CD8-positive, alpha-beta T cell (primary cell): ENCODE measurements at places on chromosomes 4 and X. TPM values are rescaled to one million over a fixed set of nuclear protein-coding genes. Genes with fewer than 3 reads are reported as not detected.

- DNase-seq = no peak
Observed at GRCh38 chrX:40476958-40477357, 103.8 kb upstream of the ATP6AP2 start.

- DNase-seq = no peak
Observed at GRCh38 chr4:15659768-15660570, 4.8 kb upstream of the FBXL5 start.

DNA sequence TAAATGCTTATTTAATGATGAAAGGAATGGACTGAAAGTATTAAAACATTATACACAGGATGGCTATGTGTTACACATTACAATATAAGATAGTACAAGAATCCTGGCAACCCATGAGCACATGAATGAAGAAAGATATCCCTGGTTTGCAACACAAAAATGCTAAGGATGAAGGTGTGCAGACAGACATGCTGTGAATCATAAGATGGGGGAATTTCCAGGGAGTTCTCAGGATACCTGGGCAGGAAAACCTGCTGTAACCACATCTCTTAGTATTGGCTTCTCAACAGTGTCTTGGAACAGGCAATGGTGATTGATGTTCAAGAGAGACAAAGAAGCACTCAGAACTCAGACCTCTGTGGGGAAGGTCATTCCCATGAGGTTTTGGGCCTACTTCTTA, 23.9 kb upstream of the ANOS1 start:
- DNase-seq = no peak

DNA sequence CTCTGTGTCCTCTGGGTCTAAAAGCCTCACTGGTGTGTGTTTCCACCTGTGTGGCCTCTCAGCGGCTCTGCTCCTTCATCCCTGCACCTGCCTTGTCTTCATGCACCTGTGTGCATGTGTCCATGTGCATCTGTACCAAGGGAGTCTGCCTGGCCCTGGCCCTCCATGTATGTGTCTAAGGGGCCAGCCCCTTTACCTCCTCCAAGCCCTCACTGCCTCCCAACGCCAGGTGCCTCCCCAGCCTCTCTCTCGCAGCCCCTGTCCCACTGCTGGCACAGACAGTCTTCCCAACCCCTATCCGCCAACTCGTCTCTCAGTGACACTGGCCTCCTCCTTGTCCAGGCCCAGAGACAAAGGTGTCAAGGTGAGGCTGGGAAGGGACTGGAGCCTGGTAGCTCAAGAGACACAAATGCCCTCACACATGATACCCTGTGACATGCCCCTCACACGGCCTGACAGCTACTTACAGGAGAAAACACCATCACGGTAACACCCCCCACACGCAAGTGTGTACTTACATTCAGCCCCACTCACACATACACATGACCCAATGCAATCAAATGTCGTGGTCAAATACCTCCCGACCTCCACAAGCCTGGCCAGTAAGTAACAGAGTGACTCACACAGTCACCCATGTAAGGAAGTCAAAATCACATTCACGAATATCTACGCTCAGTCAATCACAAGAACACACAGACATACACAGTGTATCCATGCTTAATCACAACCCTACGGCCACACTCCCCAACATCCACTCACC, 11.4 kb downstream of the L1CAM start:
- no peak for DNase-seq

The RPA4 gene
- not detected for total RNA-seq

DNA sequence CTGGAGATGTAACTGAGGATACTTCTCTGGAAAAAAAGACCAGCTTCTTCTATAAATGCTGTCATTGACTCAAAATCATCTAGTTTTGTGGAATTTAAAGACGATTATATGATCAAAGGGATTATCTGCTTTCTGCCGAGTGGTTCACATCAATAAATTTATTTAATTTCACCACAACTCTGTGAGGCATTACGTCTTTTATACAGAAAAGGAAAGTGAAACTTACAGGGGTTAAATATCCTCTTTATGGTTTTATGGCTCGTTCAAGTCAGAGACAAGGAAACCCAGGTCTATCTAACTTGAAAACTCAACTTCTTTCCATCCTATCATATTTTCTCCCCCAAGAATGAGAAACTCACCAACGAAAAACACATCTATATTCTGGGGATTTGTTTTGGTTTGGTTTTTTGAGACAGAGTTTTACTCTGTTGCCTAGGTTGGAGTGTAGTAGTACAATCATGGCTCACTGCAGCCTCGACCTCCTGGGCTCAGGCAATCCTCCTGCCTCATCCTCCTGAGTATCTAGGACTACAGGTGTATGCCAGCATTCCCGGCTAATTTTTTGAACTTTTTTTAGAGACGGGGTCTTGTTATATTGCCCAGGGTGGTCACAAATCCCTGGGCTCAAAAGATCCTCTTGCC, 377.9 kb upstream of the EMCN start:
- peak; percentile 53 for DNase-seq

The MSX1 gene
- total RNA-seq = not detected

GRCh38 chr4:144750348-144750747, 104.4 kb downstream of the HHIP start:
- no peak for DNase-seq

DNA sequence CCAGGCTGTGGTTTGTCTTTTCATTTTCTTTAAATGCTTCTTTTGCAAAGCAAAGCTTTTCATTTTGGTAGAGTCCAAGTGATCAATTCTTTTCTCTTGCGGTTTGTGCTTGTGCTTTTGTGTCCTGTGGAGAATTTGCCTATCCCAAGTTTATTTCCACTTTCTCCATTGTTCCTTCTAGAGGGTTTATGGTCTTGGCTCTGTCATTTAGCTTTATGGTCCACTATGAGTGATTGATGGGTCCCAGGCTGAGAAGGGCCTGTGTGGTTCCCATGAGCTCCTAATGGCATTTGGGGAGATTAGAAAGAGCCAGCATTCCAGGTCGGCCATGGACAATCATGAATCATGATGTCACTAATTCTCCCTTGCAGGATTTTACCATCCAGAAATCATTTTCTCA, 86.5 kb downstream of the CPZ start:
- DNase-seq = no peak

The DOCK11 gene
- 57.9 TPM for total RNA-seq

The LANCL3 gene
- total RNA-seq = 0.14 TPM

The RGN gene
- total RNA-seq = not detected

GRCh38 chr4:63492515-63492914, 916.7 kb downstream of the TECRL start:
- no peak for DNase-seq

GRCh38 chr4:145132511-145133098, 34.5 kb downstream of the ABCE1 start:
- no peak for DNase-seq

- DNase-seq = no peak
Observed at GRCh38 chr4:78612398-78613178, 61.0 kb downstream of the ANXA3 start.

DNA sequence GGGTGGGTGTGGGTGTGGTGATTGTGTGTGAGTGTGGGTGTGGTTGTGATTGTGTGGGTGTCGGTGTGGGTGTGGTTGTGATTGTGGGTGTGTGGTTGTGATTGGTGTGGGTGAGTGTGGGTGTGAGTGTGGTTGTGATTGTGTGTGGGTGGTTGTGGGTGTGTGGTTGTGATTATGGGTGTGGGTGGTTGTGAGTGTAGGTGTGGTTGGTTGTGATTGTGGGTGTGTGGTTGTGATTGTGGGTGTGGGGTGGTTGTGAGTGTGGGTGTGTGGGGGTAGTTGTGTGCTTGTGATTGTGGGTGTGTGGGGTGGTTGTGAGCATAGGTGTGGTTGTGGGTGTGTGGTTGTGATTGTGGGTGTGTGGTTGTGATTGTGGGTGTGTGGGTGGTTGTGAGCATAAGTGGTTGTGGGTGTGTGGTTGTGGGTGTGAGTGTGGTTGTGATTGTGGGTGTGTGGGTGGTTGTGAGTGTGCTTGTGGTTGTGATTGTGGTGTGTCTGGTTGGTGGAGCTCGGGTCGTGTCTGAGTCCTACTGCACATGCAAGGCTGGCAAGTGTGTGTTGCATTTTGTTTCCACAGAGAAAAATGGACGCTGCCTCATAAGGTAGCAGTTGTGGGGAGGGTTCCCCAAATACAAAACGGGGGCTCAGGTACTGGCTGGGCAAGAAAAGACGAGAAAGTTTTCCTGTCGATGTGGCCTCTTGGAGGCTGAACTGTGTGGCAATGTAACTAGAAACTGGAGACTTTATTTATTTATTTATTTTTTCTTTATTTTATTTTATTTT, 116.7 kb downstream of the UBE2K start:
- DNase-seq = no peak

DNA sequence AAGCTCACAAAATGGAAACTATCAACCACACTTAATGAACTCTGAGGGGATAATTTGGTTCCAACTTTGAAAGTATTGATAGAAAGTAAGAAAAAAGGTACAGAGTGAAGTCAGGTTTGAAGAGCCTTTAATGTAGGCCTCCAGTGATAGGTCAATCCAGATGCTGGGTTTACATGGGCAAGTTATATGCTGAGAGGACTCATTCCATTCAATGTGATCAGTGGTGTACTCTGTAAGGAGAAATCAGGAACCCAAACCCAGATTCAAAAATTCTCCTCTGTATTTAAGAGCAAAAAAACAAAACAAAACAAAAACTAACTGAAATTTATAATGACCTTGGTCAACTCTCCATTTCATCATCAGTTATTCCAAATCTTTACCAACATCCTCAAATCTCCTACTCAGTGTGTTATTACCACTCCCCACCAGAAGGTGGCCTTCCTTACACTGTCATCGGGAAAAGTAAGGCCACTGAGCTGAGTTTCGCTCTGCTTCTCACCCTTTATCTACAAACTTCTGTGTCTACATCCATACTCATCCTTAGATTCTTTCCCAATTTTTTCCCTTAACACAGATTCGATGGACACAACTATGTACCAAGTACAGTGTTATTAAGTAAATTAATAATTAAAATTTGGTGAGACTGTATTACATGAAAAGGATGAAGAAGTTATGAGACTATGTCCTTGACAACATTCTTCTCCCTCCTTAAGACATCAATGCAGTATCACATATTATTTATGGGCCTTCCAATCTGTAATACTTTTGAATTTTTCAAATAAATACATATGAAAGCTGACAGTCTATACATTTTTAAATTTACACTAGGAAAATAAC, 88.3 kb downstream of the ZAR1 start:
- peak; percentile 9 for DNase-seq

- no peak for DNase-seq
Observed at GRCh38 chr4:122765692-122766352, 33.3 kb downstream of the BBS12 start.

- no peak for DNase-seq
Observed at GRCh38 chr4:56146956-56147355, 198.2 kb downstream of the CEP135 start.

The PDCL2 gene
- not detected for total RNA-seq

The LONRF3 gene
- 3.8 TPM for total RNA-seq

The ODAM gene
- total RNA-seq = not detected

The TASL gene
- total RNA-seq = 0.22 TPM

The GPR143 gene
- not detected for total RNA-seq

The CXorf49 gene
- total RNA-seq = not detected

The IL1RAPL1 gene
- total RNA-seq = not detected

DNA sequence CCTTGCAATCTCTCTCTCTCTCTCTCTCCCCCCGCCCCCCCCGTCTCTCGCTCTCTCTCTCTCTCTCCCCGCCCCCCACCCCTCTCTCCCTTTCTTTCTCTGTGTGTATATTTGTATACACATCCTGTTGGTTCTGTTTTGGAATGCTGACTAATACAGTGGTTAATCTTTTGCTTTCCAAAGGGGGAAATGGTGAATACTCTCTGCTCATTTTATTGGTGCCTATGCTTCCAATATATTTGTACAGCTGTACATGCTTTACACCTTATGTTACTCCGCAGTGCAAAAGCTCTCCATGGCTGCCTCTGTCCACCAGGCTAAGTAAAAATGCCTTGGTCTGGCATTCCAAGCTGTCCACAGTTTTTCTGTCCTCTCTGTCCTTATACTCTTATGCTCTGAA, 158.8 kb downstream of the RBMX2 start:
- DNase-seq = no peak

GRCh38 chrX:85941275-85941674, 106.1 kb downstream of the CHM start:
- DNase-seq = no peak

- no peak for DNase-seq
Observed at GRCh38 chrX:132463411-132463810, 25.4 kb downstream of the MBNL3 start.
